ENCODE measurements at places on chromosomes 12 and 14. TPM values are rescaled to one million over a fixed set of nuclear protein-coding genes. Genes with fewer than 3 reads are reported as not detected.
A peak's percentile ranks its signal among the peaks of the same experiment; 100 is the strongest.

The ARL1 gene
- 115 TPM for total RNA-seq

The REM2 gene
- 0.98 TPM for total RNA-seq

The NINJ2 gene
- total RNA-seq = not detected

DNA sequence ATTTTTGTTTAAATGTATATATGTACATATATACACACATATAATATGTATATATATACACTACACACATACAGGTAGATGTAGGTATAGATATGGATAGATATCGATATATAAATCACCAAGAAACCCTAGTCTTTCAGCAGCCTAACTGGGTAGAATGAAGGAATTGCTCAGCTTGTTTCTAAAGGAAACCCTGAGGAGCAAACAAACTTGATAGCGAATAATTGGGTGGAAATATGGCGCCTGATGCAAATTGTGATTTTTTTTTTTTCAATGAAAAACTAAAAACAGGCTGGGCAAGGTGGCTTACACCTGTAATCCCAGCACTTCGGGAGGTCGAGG lies 254 bp upstream of the CCDC177 start:
- DNase-seq = no peak

DNA sequence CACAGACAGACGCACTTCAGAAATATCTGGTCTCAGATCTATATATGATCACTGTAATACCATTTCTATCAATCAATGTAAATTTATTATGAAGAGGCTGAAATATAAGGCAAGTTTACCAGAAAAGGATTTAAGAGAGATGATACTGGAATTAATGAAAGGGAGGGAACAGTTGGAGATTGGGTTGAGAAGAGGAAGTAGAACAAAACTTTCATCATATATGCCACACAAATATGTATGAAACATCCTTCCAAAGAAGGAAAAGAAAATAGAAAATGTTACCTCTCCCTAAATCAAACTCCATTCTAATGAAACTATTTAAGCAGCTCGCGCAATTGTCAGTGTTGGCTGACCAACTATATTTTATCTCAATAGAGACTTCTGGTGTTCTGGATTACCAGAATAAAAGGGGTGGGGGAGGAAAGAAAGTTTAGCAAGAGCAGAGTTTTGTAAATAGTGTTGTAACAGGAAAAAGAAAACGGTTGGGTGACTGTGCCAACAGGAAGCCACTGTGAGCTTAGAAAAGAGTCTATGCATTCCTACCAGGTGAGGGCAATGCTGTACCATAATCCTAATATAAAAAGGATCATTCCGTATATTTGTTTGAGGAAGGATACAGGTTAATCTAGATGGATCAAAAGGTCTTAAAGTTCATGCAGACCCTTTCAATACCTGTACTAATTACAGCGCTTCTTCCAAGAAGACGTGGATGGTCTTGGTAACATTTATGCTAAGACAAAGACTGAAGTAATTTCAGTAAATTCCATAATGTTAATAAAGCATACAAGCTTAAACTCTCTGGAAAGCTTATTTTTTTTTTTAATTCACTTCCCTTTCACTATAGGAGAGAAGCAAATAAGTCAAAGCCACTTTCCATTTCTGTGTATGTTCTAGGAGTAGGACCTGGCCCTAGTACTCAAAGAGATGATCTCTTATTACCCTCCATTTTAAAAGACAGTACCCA lies 14.5 kb upstream of the LLPH start:
- peak; percentile 28 for DNase-seq

DNA sequence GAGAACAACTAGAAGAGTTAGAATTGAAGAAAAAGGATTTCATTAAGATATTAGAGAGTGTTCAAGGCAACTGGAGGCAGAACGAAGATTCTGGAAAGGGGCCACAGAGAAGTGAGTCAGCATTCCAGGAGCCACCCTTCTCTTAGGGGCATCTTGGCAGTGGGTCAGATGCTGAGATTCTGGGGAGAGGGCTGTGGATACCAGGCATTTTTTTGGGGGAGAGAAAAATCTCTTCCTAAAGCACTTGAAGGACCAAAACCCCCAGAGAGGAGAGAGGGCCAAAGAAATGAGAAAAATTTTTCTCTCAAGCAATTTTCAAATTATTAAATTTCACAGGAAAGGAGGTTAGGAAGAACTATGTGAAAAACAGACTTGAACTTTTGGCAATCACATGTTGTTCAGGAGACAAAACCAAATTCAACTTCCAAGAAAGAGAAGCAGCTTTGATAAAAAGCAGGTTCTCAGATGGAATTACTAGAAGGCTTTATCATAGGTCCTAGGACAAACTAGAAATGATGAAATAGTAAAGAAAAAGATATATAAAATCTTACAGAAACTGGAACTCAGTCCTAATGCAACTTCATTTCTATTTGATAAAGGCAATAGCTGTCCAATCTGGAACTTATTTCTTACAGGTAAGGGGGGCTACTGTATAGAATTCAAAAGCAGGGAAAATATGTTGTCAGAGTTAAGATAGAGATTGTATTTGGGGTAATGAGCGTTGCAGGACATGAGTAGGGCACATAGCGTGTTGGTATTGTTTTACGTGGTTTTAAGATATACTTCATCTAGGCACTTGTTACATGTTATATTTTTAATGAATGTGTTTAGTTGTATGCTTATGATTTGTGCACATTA lies 1.1 kb upstream of the CLEC2D start:
- no peak for DNase-seq

DNA sequence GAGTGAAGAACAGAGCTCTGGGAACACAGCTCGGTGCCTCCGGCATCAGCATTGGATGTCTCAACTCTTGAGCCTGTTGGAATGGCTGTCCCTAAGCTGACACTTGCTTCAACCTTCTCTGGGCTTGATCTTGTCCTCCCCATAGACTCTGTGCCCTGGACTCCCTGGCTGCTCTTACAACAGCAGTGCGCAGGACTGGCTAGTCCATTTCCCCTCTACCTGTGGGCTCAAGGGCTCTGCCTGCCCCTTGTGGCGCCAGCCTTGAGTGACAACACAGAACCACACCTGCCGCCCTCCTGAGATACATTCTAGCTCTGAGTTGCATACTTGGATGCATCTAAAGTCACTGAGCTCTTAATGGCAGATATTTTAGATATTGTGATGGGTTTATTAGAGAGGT lies 6.2 kb downstream of the CRADD start:
- no peak for DNase-seq

- no peak for DNase-seq
Measured at GRCh38 chr12:108806346-108806745, 51.0 kb downstream of the SSH1 start.

GRCh38 chr14:104345621-104346462 lies 207.5 kb downstream of the KIF26A start:
- no peak for DNase-seq

GRCh38 chr12:25557830-25558436 lies 4.8 kb upstream of the LMNTD1 start:
- DNase-seq = no peak

DNA sequence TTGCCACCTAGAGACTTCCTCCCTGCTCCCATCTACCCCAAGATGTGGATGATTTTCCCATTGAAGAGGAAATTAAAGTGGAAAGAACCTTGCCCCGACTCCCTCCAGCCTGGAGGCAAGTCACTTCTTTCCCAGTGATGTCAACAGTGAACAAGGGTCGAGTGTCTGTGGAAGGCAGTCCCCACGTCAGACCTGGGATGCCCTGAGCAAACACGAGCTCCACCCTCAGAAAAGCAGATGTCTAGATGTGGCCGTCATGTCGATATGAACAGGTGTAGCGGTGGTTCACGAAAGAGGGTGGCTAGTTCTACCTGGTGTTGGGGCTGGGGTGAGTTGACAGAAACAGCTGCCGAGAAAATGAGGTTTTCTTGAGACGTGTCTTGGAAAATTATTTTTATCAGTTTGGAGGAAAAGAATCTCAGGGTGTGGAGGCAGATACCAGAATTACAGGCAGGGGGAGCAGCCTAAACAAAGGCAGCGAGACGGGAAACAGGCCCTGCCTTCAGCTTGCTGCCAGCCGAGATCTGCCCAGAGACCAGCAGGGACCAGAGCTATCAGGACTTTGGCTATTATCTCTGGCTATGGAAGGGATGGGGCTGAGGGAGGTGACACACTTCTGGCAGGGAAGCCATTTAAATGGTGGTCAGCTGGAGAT lies 25.9 kb downstream of the SYNDIG1L start:
- DNase-seq = no peak

DNA sequence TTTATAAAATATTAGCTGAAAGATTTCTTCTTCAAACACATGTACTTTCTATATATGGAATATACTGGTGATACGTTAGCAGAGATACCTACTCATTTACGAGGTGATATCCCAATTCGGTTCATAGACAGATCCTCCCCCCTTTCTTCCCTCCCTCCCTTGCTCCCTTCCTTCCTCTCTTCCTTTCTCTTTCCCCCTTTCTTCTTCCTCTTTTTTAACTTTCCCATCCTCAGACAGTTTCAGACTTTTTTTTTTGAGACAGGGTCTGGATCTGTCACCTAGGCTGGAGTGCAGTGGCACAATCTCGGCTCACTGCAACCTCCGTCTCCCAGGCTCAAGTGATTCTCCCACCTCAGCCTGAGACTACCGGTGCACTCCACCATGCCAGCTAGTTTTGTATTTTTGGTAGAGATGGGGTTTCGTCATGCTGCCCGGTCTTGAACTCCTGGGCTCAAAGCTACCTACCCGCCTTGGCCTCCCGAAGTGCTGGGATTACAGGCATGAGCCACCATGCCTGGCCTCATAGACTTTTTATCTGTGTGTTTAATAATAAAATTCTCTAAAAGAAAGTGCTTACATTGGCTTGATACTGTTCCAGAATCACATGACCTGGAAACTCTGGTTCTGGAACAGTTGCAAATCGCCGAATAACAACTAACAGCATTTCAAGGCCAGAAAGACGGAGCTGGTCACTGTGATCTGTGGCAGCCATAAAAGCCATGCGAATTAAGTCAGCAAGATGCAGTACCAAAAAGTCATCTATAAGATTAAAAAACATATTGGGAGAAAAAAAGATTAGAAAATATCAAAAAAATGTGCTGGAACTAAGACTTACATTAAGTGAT lies 99.2 kb downstream of the HEATR5A start:
- peak; percentile 36 for DNase-seq

- no peak for DNase-seq
Measured at GRCh38 chr14:74392616-74393570, 33.1 kb downstream of the SYNDIG1L start.

DNA sequence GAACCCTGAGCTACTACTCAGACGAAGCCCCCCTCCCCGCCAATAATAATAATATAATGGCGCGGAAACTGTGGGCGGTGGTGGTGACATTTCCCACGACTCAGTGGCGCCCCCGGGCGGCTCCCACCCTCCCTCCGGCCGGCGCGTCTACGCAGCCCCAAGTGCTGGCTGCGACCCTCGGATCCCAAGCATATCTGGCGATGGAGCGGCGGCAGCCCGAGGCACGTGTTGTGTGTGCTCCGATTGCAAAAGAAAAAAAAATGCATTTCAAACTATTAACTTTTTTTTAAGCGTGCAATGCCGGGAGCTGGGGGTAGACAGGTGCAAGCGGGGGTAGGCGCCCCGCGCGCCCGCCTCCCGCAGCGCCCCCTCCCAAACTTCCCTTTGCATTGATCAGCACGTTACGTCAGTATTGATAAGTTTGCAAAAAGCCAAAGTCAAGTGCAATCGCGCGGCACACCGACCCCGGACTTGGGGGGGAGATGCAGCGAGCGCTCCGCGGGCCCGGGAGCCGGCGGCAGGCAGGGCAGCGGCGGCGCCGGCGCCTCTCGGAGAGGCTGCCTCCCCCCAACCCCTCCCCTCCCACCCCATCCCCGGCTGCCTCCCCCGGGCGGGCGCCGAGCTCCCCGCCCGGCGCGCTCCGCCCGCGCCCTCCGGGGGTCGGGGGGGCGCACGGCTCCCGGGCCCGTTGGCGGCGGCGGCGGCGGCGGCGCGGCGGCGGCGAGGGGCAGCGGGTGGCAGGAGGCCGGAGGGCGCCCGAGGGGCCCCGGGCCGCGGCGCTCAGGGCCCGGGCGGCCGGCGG lies 113.1 kb upstream of the MYL2 start:
- no peak for DNase-seq

DNA sequence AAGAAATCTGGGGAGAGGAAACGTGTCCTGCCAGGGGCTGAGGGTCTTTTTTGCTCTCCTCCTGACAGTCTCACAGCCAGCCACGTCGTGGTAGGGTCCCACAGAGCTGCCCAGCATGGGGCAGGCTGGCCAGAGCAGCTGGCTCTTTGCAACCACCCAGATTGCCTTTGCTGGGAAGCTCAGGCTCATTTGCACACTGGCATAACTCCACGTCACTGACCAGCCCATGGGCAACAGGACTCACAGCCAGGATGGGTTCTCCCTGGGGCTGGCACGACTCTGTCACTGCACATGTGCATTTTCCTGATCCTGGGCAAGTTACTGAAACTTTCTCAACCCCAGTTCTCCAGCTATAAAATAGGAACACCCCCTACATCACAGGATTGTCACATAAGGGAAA lies 242.2 kb downstream of the DPF3 start:
- no peak for DNase-seq

- no peak for DNase-seq
Measured at GRCh38 chr12:82817368-82817767, 130.7 kb downstream of the TMTC2 start.

DNA sequence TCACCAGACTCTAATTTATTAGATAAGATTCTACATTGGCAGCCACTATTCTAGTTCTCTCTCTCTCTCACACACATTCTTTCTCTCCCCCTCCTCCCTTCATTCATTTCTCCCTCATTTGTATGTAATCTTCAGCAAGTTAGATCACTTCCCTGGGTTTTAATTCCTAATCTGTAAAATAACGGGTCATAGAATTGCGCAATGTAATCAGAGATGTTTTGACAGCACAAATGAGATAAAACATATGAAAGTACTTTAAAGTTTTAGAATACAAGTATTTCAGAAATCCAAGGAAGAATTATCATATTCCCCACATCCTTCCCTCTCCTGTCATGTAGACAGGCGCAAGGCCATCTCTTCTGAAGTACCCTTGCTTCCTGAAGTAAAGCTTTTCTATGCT lies 21.7 kb downstream of the STYK1 start:
- no peak for DNase-seq

DNA sequence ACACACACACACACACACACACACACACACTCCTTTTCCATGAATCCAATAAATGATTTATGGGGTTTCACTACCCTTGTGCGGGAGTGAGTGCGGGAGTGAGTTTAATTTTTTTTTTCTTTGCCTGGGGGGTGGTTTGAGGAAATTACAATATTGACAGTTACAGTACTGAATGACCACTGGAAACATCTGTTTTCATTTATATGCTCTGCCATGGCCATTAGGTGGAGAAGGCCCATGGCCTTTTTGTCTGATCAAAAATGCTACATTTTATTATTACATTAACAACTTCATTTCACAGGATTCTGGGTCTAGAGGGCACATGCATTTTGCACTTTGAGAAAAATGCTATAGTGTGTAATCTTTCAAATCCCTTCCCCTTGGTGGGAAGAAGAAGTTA lies 5.9 kb downstream of the TBX3 start:
- no peak for DNase-seq

Measured in ovary (tissue), 10 donors.